ENCODE measurements at places on chromosomes 4 and X.

GRCh38 chrX:134619838-134620237 lies 38.4 kb downstream of the PLAC1 start:
- no peak for DNase-seq

DNA sequence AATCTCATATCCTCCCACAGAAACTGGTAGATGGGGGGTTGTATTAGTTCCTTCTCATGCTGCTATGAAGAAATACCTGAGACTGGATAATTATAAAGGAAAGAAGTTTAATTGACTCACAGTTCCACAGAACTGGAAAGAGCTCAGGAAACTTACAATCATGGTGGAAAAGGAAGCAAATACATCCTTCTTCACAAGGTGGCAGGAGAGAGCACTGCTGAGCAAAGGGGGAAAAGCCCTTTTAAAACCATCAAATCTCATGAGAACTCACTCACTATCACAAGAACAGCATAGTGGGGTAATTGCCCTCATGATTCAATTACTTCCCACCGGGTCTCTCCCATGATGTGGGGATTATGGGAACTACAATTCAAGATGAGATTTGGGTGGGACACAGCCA lies 250.5 kb upstream of the GPRIN3 start:
- no peak for DNase-seq

- DNase-seq = no peak
Measured at GRCh38 chrX:39948582-39948981, 149.2 kb downstream of the BCOR start.

DNA sequence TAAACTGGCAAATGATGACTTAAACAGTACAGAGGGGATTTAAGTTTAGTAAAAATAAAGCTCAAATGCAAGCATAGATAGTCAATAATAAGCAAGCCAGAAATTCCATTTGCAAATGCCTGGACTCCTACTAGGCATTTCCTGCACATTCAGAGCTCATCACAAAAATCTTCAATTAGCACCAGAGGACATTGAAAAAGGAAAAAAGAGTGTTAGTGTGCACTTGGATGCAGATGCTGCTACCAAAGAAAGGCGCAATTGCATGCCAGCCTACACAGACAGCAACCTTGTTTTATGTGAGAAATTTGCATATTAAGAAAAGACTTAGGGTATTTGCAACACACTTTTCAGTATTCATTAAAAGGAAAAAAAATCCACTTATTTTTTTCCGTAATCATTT lies 282.1 kb downstream of the GRIA2 start:
- no peak for DNase-seq

- DNase-seq = no peak
Measured at GRCh38 chr4:39085891-39086290, 23.9 kb downstream of the KLHL5 start.

DNA sequence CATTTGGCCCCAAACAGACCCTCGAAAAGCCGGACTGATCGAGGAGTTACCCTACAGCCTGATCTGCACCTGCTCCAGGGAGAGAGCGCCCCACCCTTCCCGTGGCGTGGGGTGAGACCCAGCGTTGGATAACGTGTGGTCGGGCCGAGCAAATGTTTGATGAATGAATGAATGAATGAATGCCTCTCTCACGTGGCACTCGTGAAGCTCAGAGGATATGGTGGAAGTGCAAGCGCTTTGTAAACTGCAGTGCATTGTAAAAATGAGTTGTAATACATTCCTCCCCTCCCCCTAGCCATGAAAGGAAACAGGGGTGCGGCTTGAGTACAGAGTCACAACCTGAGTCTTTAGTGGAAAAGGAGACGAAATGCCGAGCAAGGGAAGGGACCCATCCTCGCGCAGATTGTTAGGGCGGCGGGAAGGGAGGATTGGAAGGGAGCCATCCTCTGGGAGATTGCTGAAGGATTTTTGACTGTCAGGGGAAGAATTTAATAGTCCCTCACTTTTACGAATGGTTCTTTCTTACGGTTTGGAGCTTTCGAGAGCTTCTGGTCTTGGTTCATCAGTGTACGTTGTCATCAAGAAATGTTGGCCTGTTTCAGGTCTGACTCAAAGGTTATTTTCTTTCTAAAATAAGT lies 772 bp upstream of the FBXW7 start:
- DNase-seq = peak; percentile 74

GRCh38 chr4:59994118-59994517 lies 1206.0 kb upstream of the ADGRL3 start:
- DNase-seq = no peak

DNA sequence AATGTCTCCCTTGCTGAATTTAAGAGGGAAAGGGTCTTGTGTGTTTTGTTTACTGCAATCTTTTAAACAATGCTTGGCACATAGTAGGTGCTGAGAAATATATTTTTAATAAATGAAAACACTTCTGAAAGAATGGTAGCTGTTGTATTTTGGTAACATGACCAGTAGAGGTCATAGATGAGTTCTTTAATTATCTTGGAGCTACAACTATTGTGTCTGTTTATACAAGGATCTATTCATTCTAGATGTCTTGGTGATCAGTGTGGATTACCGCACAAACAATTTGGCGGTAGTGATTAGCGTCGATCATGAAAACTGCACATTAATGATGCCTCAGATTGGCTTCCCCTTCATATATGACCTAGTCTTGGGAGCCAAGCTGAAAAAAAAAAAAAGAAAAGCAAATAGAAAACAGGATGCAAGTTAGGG lies 21.4 kb upstream of the SCRG1 start:
- DNase-seq = no peak

- no peak for DNase-seq
Measured at GRCh38 chr4:158538911-158539310, 17.2 kb downstream of the RXFP1 start.

GRCh38 chrX:118594697-118595420 lies 99.2 kb downstream of the DOCK11 start:
- no peak for DNase-seq

DNA sequence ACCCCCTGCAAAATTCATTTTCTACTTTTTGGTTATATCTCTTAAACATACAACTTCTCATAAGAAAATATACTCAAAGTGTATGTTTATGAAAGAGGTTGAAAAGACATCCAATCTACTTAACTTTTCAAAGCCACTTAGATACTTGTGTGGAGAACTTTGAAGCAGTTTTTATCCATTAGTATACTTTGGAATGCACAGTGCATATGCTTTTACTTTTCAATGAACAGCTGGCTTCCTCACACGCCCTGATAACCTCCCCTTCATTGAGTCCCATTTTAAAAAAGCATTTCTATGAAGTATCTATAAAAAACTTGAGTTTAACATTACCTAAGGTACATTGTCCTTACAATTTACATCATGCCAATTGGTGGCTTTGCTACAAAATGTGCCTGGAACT lies 73.8 kb downstream of the VEGFC start:
- DNase-seq = no peak

DNA sequence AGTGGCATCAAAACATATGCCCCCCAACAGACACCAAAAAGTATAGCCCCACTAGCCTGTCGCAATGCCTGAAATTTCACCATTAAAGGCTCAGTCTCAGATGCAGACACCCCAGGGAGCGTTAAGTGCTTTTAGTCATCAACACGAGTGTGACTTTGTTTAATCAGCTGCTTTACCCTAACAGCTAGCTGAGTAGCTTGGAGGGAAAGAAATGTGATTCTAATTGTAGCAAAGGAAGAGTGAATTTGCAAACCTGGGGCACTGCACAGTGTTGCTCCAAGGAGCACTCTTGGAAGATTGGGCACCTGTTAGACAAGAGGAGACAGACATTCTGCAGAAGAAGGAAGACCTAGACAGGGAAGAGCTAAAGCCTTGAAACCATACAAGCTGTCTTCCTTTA lies 145.1 kb downstream of the BEND2 start:
- DNase-seq = no peak

DNA sequence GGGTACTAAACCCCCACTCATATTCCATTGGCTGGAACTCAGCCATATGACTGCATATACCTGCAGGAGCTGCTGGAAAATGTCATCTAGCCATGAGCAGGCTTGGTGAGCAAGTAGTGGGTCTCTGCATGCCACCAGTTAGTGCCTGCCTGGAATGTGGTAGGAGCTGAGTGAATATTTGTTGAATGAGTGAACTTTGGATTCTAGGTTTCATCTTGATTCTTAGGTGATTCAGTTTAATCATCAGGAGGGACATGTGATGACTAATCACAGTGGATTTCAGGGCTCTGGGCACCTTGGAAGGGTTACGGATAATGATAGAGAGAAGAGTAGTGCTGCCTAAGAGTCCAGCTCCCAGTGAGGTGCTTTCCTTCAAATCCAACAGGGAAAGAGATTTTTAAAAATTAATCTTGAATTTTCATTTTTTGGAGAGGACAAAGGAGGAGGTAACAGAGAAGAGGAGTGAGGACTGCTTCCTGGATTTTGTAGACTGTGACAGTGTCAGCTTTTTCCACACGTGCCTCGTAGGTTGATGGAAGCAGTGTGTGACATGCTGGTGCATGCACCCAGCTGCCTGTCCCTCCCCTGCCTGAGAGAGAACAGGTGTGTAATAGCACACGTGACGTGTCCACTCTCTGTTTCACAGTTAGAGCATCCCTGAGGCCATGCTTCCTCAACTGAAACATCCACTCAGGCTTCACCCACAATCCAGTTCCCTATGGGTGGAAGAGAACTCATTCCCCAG lies 30.4 kb downstream of the NHS start:
- DNase-seq = no peak

DNA sequence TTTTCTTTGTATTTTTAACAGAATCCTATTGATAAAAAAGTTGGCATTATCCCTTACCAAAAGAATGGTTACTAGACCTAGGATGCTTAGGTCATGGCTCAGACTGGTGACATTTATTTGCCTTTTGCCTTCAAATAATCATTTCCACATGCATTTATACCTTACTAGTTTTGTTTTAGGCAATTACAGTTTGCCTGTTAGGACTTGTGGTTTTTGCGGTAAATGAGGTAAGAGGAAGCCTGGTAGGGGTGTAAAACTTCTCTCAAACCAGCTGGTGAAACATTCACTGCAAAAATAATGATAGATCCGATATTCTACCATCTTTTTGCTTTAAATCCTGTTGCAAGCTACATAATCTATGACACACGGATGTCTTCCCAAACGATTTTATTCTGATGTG lies 12.1 kb downstream of the LAMP2 start:
- DNase-seq = no peak

GRCh38 chr4:178275671-178276360 lies 833.6 kb upstream of the AGA start:
- no peak for DNase-seq

DNA sequence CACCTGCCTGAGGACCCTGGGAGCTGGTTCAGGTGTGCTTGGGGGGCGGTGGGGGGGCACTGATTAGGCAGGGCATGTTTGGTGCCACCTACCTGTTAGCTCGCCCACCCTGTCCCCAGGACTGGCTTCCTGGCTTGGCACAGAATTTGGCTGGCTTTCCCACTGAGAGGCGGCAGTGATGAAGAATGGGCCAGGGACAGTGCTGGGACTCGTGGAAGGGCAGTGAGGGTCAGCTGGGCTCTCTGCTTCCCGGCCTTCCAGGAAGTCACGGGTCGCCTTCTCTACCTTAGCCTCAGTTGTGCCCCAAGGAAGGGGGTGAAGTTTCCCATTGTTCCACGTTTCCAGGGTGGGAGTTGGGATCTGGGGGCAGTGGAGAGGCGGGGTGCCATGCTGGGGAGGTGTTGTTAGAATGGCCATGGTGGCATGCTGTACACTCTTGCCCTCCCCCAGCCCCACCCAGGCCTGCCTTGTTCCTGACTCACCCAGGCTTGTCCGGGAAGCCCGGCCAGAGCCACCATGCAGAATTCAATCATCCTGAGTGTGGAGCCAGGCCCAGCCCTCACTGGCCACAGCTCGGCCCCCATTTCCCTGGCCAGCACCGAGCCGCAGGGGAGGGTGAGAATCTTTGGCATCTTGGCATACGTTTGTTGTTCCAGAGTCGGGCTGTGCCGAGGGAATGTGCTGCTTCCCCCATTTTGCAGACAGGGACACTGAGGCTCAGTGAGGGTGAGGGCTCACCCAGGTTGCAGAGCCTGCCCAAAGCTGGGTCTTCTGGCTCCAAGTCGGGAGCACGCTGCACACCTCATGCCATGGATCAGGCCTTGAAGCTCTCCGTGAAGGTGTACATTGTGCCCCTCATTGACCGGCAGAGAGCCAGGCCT lies 21.9 kb upstream of the GPR78 start:
- no peak for DNase-seq

- no peak for DNase-seq
Measured at GRCh38 chr4:146567396-146567795, 45.7 kb upstream of the SLC10A7 start.

DNA sequence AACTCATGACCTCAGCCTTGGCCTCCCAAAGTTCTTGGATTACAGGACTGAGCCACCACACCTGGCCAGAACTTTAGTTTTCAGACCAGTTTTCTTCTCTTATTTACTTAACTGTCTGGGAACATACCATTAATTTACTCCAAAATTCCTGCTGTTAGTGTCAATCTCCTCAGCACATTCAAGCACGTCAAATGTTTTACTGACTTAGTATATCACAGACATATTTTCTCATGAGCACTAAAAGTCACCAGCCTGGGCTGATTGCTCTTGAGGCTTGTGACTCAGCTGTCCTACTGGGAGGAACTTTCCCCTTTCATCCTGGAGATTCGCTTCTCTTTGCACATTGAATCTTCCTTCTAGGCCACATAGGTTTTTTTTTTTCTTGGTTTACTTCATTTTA lies 109.6 kb downstream of the PCDH18 start:
- no peak for DNase-seq

- DNase-seq = no peak
Measured at GRCh38 chrX:37509349-37509748, 62.1 kb upstream of the LANCL3 start.

GRCh38 chr4:54677416-54677815 lies 19.7 kb downstream of the KIT start:
- DNase-seq = no peak

- DNase-seq = no peak
Measured at GRCh38 chr4:113835005-113835404, 73.5 kb upstream of the CAMK2D start.

GRCh38 chr4:47619691-47620090 lies 134.6 kb downstream of the ATP10D start:
- no peak for DNase-seq

- DNase-seq = no peak
Measured at GRCh38 chrX:103356130-103356798, at the start of gene TCEAL9. TCEAL9 (plus strand) TSS chrX:103356506; CDS start chrX:103357685, 1,179 bp downstream.

GRCh38 chr4:76504613-76505465 lies 69.8 kb downstream of the SHROOM3 start:
- no peak for DNase-seq

GRCh38 chr4:181685461-181685860 lies 557.7 kb upstream of the TENM3 start:
- no peak for DNase-seq

- no peak for DNase-seq
Measured at GRCh38 chr4:18695733-18696527, 674.4 kb upstream of the LCORL start.

GRCh38 chr4:26885912-26886274 lies 25.3 kb downstream of the STIM2 start:
- DNase-seq = no peak

GRCh38 chr4:46931981-46932380 lies 22.9 kb upstream of the COX7B2 start:
- DNase-seq = peak; percentile 9

- no peak for DNase-seq
Measured at GRCh38 chr4:86381431-86381830, 21.6 kb upstream of the MAPK10 start.

- DNase-seq = no peak
Measured at GRCh38 chrX:143661286-143661685, 25.4 kb upstream of the SLITRK4 start.
